ENCODE measurements at places on chromosomes 13 and 19.

GRCh38 chr13:29294821-29295220 is 300.7 kb downstream of the SLC7A1 start:
- DNase-seq = no peak

- no peak for DNase-seq
These were observed 2.1 kb upstream of the LRP3 start for GRCh38 chr19:33192010-33192409.

DNA sequence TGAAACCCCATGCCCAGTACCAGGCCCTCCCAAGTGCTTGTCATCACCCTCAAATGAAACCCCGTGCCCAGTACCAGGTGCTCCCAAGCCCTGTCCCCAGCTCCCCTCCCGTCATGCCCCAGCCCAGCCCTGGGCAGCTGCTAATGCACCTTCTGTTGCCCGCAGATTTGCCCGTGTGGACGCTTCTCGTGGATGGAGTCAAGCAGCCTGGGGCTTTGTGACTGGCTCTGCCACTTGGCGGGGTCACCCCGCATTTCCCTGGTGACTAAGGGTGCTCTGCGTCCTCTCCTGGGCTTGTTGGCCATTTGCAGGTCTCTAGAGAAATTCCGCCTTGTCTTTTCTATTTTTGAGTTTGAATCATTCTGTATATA is 82.7 kb downstream of the ATP11A start:
- DNase-seq = no peak

GRCh38 chr19:47994209-47994802 is at the start of gene ELSPBP1:
Gene ELSPBP1 (plus strand): TSS chr19:47994632. CDS start chr19:48008668, 14,036 bp downstream.
- no peak for DNase-seq

- no peak for DNase-seq
These were observed 1949.7 kb upstream of the PRR20A start for GRCh38 chr13:55190996-55191395.

- no peak for DNase-seq
These were observed 48.1 kb downstream of the ZNF536 start for GRCh38 chr19:30420316-30420715.

DNA sequence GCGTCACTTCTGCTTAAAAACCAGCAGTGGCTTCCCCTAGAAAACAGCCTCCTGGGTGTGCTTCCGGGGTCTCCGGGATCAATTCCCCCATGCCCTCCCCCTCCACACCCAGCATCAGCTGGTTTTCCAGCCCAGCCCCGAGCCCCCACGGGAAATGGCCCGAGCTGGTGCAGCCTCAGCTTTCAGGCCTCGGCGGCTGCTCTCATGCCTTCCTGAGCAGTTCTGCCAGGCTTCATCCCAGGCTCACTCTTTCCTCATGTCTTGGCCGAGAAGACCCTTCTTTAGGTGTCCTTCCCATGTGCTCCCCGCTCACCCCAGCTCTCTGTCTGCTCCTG is 103.1 kb upstream of the RNF113B start:
- no peak for DNase-seq

DNA sequence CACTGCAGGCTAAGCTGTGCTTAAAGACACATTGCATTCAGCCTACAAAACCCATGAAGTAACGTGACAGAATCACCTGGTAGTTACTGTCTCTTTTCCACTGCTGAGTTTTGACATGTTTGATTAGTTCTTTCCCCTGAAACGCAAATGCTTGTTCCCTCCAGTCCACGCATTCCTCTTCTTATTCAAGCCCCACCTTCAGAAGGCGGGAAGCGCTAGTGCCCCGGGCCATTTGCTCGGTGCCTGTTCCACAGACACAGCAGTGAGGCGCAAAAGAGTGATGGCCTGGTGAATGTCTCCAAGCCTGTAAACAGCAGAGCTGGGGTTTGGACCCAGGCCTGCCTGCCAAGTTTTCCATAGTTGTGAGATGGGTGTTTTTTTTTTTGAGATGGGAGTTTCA is 10.9 kb downstream of the ACP4 start:
- DNase-seq = no peak

- DNase-seq = no peak
These were observed 63.1 kb downstream of the SPATA13 start for GRCh38 chr13:24223341-24224231.

DNA sequence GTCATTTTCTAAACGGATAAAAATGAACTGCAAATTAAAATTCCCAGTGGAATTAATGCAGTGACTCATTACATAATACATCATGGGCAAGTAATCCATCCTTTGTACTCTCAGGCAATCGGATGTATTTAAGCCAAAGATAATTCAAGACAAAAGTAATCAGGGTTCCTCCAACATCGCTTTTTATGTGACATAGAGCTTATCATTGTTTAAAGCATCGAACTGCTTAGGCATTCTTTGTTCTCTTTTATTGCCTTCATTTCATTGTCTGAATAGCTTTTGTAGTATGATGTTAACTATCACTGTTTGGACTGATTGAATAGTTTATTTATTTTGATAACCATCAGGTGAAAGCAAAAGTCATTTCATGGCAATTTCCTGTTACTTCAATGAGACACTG is 209.4 kb downstream of the ITGBL1 start:
- DNase-seq = no peak

DNA sequence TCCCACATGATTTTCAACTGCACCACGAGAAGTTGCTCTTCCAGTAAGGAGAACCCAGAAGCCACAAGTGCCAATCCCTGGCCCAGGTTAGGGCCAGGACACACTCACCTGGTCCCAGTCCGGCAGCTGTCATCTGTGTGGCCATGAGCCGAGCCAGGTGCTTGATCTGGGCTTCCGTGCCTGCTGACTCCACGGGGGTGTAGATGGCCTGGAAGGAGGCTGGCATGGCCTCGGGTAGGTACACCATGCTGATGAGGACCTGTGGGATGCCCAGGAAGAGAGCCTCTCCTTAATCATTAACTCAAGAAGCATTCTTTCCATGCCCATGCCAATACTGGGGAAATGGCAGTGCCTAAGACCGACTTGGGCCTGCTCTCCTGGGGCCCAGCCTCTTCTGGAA is 19.9 kb upstream of the RSPH6A start:
- no peak for DNase-seq

- no peak for DNase-seq
These were observed 1.8 kb upstream of the ZNF331 start for GRCh38 chr19:53536225-53536548.

- DNase-seq = peak; percentile 57
These were observed 75.9 kb upstream of the RNF113B start for GRCh38 chr13:98252931-98253470.

DNA sequence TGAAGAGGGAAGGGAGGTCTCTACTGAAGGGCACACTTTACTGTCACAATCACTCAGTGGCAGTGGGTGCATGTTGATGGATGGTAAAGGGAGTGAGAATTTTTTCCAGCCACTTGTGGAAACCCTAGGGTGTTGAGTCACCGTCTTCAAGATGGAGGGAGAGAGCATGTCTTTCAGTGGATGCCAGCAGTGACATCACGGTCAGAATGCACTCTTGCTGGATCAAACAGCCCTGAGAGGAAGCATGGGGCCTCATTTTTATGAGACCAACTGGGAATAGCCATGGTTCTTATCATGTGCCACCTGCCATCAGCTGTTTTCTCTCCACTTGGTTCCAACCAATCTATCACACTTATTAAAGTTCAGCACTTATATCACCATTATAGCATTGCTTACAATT is 182.5 kb downstream of the KCNRG start:
- no peak for DNase-seq

GRCh38 chr13:46687810-46688209 is 109.2 kb downstream of the ESD start:
- no peak for DNase-seq

- DNase-seq = no peak
These were observed 262.7 kb downstream of the DNAJC15 start for GRCh38 chr13:43285933-43286597.

DNA sequence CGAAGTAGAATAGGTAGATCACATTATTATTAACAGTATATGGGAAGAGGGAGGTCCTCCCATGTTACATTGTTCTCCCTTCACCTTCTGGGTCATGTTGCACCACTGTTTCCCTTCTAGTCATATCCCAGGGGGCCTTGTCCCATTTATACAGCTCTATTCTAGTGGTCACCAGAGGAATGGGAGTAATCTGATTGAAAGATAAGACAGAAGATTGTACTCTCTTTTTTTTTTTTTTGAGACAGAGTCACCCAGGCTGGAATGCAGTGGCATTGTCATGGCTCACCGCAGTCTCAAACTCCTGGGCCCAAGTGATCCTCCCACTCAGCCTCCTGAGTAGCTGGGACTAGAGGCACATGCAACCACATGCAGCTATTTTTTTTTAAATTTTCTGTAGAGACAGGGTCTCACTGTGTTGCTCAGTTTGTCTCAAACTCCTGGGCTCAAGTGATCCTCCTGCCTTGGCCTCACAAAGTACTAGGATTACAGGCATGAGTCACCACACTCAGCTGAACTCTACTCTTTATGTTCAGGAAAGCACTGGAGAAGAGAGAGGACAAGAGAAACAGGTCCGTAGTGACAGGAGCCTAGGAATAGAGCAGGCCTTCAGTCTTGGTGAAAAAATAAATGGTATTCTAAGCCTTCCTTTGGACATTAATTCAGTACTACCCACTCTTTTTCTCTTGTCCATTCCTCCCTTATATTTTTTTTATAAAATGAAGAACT is 4.3 kb upstream of the ZNF529 start:
- DNase-seq = no peak

DNA sequence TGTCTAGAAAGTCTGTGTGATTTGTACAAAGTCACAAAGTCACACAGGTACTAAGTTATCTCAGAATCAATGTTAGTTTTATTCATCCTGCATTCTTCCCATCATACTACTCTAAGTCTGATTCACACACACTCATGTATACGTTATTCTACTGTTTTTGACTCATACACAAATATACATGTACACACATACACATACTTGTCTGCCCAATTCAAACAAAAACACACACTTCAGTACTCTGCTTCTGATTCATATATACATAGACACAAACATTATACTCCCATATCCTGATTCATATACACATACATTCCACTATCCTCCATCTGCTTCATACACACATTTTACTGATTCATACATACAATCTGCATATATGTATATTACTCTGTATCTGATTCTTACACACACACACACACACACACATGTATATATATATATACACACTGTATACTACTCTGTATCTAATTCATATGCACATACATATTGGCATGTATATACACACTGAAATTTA is 69.3 kb downstream of the KLF12 start:
- no peak for DNase-seq

DNA sequence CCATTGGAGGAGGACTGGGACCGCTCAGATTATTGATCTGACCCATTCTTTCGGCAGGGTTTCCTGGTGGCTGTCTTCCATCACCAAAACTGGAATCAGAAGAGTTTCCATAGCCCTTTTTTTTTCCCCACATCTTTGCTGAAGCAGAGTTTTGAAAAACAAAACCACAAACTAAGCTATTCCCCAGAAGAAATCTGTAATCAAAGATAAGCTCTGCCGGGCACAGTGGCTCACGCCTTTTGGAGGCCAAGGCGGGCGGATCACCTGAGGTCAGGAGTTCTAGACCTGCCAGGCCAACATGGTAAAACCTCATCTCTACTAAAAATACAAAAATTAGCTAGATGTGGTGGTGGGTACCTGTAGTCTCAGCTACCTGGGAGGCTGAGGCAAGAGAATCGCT is 4.2 kb upstream of the ICAM1 start:
- DNase-seq = no peak

- no peak for DNase-seq
These were observed 259.4 kb upstream of the DACH1 start for GRCh38 chr13:72126424-72126823.

DNA sequence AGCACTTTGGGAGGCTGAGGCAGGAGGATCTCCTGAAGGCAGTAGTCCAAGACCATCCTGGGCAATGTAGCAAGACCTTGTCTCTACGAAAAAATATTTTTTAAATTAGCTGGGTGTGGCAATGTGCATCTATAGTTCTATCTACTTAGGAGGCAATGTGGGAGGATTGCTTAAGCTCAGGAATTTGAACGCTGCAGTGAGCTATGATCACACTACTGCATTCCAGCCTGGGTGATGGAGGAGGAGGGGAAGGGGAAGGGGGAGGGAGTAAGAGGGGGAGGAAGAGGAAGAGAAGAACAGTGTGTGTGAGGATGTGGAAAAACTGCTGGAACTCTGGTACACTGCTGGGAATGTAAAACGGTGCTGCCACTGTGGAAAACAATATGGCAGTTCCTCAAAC is 9.2 kb upstream of the CLIP3 start:
- no peak for DNase-seq

DNA sequence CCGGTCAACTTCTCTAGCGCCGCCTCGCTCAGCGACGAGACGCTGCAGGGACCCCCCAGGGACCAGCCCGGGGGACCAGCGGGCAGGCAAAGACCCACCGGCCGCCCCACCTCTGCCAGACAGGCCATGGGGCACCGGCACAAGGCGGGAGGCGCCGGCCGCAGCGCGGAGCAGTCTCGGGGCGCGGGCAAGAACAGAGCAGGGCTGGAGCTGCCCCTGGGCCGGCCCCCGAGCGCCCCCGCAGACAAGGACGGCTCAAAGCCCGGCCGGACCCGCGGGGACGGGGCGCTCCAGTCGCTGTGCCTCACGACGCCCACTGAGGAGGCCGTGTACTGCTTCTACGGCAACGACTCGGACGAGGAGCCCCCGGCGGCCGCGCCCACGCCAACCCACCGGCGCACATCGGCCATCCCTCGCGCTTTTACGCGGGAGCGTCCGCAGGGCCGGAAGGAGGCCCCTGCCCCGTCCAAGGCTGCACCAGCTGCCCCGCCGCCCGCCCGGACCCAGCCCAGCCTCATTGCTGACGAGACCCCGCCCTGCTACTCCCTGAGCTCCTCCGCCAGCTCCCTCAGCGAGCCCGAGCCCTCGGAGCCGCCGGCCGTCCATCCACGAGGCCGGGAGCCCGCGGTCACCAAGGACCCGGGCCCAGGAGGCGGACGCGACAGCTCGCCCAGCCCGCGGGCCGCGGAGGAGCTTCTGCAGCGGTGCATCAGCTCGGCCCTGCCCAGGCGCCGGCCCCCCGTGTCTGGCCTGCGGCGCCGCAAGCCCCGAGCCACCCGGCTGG is 11.3 kb downstream of the C19orf25 start:
- DNase-seq = no peak

DNA sequence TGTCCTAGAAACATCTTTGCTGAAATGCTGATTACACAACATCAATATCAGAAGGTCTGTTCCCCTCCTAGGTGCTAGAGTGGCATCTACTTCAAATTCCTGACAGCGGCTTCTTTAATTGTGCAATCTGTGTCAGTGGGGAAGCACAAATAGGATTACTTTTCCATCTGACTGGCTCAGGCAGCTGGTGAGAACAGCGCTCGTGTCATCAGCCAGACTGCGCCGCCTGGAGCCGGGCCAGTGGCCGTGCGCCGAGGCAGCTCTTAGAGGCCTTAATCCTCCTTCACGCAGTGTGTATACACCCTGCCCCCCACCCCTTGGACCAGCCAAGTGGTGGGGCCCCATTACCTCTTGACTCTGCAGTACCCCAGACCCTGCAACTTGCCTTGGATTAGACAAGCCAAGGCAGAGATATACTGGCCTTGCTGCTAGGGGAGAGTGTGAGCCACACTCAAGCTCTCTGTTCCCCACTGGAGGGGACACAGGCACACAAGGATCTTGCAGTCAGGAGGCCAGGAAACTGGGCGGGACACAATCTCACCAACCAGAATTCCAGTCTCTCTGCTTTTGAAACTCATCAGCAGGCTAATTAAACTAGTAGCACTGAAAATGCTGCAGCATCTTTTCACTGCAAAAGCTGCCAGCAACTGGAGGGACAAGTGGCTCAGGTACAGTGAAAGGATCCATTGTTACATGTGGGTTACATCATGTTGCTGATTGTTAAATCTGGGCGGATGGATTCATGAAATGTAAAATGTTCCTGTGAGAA is 48.9 kb upstream of the EPHX3 start:
- DNase-seq = no peak

GRCh38 chr19:49128545-49129237 is 9.3 kb downstream of the PPFIA3 start:
- no peak for DNase-seq

Data from glomerular endothelial cell (primary cell).